Stimulated activated CD4-positive, alpha-beta T cell treated with anti-CD3 and anti-CD28 coated beads, Interleukin-12 subunit alpha, Interleukin-12 subunit beta, amount 100 ng/mL, for 48 hours (primary cell): ENCODE measurements at places on chromosomes 16 and 17.

GRCh38 chr16:30535106-30535776 lies 583 bp upstream of the ZNF747 start:
- DNase-seq = no peak

DNA sequence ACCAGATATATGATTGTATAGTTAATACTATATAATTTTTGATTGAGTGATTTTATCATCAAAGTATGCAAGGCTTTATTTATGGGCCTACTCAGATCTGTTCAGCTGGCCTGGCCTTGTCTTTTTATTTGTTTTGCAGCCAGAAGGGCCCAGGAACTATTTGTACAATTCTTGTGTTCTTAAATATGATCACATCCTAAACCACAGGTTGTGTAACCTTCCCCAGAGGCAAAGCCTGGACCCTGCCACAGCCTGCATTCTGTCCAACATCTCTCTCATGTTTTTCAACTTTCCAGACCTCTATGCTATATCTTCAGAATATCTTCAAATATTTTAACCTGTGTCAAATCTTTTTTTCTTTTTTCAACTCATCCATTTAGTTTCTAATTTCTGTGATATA lies 410.4 kb upstream of the MON1B start:
- DNase-seq = no peak

- no peak for DNase-seq
Measured at GRCh38 chr17:3037259-3037658, 26.1 kb downstream of the OR1D5 start.

DNA sequence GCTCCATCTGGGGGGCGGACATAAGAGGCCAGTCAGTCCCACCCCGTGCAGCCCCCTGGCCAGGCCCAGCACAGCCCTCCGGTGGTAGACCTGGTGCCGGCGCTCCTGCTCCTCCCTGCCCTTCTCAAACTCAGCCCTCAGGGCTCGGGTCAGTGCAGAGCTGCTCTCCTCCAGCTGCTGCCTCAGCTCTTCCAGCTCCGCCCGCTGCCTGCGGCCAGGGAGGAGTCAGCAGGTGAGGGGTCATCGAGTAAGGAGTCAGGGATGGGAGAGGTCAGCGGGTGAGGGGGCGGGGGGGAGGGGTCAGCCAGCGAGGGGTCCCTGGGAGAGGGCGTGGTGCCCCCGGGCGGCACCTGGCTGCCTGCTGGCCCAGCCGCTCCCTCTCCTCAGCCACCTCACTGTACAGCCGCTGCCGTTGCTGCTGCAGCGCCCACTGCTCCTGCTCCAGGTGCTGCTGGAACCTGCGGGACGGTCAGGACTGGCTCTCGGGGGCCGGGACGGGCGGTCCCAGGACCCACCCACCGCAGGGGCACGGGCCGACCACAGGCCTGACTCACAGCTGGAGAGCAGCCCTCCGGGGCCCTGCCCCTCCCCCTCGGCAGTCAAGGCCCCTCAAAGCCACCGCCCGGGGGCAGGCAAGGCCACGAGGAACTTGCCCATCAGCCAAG lies 26.5 kb upstream of the AATK start:
- no peak for DNase-seq

DNA sequence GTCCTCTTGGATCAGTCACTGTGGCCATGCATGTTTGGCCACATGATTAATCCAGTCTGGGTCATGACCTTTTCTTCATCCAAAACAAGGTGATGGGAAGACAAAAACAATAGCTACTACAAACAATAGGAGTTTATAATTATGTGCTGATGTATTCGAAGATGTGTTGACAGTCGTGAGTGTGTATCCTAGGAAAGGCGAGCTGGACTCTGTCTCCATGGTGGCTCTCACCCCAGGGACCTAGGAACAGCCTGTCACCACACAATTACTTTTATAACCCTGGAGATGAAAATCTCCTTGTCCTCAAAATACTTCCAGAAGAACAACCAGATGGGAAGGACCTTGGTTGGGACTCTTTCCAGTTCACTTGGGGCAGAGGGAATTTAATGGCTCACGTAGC lies 9.8 kb upstream of the PLK1 start:
- DNase-seq = no peak

DNA sequence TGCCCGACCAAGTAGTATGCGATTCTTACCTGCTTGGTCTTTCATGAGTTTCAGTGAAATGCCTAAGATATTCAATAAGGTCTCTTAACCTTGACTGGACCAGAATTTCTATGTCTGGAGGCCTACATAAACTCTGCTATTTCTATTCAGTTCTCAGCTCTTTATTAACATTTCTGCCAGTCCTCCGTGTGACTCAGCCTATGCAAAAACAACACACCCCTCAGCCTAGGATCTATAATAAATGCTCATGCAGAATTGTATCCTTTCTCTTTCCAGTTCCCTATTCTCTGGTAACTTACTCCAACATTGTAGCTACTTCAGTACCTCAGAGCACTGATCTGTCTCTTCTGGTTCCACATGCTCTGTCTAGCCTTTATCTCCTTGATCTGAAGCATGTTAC lies 1507.4 kb downstream of the CDH11 start:
- DNase-seq = no peak
